ENCODE measurements at places on chromosomes 7 and 10.

DNA sequence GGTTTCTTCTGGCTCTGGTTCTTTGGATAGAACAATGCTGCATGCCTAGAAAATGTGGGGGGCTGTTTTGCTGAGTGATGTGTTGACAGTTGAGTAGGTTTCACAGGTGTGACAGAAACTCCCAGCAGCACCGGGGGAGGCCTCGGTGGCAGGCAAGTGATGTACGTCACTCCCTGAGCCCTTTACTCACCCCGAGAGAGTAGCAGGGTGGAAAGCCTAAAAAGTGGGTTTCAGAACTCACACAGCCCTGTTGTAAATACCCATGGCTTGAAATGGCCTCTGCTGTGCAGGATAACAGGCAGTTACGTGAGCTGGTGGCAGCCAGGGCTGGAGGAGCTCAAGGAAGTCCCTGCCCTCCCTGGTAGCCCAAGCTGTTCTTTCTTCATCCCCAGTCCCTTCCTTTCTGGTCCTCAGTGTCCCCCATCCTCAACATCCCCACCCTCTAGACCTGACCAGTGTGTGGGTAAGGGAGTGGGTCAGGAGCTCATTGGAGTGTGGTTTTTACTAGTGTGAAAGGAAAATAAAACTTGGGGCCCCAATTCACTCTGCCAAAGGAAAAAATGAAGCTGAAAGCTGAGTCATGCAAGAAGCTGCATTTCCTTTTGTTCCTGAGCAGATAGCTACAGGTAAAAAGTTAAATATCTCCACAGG is 258.1 kb downstream of the STK31 start:
- DNase-seq = no peak

DNA sequence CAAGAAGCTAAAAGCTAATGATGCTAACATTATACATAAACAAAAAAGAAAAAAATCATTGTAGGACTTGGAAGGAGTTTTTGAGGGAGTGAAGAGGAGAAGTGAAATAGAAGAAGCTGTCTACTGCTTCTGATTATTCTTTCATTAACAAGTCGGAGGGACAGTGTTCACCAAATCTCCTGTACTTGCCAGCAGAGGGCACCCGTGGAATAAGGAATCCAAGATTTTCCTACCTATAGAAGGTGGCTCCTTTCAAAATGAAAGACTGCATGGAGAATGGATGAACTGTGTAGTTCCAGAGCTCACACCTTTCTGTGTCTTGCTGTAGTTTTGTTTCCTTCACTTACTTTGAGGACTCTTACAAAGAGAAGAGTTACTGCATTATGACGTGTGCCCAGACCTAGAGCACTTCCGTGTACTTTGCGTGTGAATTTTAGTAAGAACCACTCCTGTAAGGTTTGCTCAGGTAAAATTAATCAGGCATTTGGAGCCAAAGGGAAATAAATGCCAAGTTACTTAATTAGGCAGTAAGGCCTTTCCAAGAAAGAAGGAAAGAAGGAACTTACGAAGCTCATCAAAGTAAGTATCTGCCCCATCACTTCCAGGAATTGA is 145.1 kb downstream of the SEMA3D start:
- peak; percentile 74 for DNase-seq

DNA sequence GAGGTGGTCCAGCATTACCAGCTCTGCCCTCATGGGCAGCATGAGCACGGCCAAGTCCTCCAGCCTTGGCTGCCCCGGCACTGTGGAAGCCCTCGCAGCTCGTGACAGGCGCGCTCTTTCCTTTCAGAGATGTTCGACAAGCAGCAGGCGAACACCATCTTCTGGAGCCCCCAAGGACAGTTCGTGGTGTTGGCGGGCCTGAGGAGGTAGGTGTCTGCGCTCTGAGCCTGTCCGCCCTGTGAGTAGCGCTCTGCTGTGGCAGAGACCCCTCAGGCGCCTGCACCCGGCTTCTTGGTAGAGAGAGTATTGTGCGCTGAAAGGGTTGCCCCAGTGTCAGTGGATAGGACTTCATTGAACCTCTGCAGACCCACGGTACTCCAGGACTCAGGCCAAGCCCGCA is 19.8 kb downstream of the EIF3B start:
- DNase-seq = no peak

DNA sequence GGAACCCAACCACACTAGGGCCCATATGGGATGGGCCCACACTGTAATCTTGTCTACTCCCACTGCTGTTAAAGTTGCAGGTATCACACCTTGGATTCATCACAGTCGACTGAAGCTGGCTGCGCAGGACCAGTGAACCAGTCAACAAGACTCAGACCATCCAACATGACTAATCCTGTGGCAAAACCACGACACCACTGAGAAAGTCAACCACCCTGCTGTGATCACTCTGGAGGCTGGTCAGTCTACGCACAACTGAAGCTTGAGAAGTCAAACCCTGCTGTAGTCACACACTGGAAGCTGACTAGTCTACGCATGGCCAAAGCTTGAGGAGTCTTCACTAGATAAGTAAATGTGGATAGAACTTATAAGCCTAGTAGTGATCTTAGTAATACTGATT is 9.6 kb upstream of the CYREN start:
- no peak for DNase-seq

DNA sequence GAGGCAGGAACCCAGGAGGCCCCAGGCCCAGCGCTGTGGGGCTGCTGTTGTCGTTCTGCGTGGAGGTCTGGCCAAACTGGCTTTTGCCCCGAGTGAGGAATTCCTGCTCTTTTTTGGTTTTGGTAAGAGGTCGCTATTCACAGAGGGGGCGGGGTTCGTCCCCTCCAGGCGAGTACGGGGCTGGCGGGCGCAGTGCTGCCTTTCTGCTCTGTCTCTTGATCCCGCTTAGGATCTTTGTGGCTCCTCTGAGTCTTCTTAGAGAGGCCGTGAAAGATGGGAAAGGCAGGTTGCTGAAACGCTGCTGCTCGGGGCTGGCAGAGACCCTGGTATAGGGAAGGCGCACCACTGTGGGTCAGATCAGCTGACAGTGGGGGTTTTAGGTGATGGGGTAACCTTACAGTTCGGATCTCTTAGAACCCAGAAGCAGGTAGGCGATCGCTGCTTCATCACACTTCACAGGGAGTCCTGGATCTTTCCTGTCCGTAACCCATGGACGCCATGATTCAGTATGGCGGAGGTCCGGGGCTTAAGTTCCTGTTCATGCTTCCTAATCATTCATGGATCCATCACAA is 136.7 kb downstream of the KIF20B start:
- peak; percentile 3 for DNase-seq

DNA sequence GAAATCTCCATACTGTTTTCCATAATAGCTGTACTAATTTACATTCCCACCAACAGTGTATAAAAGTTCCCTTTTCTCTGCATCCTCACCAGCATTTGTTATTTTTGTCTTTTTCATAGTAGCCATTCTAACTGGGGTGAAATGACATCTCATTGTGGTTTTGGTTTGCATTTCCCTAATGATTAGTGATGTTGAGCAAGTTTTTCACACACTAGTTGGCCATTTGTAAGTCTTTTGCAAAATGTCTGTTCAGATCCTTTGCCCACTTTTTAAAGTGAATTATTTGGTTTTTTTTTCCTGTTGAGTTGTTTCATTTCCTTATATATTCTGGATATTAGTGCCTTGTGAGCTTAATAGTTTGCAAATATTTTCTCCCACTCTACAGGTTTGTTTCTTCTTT is 101.0 kb upstream of the NFE2L3 start:
- DNase-seq = no peak

GRCh38 chr7:129661645-129662182 is 50.2 kb downstream of the NRF1 start:
- no peak for DNase-seq

GRCh38 chr10:116802474-116802873 is 46.8 kb upstream of the ENO4 start:
- DNase-seq = no peak

GRCh38 chr10:12061124-12061523 is 7.6 kb upstream of the DHTKD1 start:
- no peak for DNase-seq

DNA sequence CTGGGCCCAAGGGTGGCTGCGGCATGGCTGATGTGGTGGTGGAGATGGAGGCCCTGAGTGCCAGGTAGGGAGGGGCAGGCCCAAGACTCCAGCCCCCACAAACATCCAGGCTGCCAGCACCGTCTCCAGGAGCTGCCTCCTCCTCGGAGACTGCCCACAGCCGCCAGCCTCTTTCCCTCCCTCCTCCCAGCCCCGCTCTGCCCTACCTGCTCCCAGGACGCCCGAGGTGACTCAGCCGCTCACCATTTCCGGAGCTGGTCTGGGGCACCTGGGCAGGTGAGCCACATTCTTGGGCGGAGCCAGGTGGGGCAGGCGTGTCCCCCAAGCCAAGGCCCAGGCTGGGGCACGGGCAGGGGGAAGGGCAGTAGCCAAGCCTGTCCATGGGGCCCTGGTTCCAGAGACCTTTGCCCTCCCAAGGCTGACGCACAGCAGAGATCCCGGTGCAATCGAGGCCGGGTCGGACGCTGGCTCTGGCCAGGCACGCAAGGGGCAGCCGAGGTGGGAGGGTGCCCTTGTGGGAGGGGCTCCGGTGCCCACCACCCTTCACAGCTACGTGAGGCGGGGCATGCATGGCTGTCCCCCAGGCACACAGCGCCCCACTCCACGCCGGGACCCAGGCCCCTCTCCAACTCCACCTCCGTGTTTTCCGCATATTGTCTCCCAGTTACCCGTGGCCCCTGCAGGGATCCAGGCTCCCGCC is 8.8 kb downstream of the ADAP1 start:
- no peak for DNase-seq

DNA sequence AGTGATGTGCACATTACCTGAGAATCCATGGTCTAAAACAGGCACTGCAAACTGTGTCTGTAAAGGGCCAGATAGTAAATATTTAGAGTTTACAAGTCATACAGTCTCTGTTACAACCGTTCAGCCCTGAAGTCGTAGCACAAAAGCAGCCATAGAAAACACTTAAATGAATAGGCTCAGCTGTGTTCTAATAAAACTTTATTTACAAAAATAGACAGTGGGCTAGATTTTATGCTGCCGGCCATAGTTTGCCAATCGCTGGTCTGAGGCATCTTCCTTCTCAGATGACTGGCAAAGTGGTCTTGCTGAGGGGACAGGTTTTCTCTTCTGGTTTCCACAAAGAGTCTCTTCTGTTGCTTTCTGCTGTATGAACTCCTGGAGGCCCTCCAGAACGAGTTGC is 121.7 kb downstream of the EMX2 start:
- no peak for DNase-seq

DNA sequence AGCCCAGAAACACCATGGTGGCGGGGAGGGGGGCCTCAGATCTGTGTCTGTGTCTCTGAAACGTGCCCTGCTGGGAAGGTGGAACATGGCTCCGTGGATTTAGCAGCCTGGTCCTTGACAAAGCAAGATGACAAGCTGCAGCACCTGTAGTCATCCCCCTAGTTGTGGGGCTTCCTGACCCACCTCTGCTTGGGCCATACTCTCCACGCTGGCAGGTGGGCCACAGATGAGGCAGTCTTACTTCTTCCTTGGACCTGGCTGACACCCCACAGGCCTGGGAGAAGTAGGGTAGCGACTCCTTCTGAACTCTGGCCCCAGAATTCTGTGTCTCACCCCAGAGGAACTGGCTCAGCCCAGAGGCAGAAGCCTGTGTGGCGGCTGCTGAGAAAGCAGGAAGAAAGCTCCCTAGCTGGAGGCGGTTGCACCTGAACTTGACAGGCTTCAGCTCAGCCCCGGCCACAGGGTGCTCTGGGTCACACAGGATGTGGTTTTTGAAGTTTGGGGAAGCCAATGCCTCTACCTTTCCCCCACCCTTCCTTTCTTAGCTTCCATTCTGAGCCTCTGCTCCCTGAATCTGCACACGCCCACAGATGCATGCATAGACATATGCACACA is 113.9 kb downstream of the ABLIM1 start:
- DNase-seq = no peak

DNA sequence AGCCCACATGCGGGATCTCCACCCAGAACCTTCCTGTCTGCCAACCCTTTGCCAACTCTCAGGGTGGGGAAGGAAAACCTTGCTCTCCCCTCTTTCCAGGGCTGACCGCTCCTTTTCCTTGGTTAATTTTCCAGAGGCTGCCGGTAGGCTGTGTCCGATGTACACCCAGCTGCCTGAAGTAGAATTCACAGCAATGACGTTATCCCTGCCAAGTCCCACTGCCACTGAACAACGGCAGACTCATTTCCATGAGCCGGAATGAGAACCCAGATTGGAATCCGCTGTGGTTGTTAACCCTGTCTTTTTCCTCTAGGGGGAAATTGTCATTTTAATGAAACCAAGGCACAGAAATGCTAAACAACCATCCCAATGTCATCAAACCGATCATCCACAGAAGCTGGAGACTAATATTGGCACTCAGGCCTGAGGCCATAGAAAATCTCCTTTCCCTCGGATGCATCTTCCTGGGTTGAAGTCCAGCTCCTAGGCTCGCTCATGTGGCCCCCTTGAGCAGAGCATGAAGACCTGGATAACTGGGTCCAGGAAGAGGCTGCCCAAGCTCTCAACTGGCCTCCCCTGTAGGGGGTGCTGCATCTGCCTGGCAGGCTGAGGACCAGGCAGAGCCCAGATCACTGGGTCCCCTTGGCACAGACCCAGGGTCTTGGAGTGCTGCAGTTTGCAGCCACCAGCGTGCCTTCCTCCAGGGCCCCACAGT is 30.4 kb downstream of the KLRG2 start:
- DNase-seq = peak; percentile 91

DNA sequence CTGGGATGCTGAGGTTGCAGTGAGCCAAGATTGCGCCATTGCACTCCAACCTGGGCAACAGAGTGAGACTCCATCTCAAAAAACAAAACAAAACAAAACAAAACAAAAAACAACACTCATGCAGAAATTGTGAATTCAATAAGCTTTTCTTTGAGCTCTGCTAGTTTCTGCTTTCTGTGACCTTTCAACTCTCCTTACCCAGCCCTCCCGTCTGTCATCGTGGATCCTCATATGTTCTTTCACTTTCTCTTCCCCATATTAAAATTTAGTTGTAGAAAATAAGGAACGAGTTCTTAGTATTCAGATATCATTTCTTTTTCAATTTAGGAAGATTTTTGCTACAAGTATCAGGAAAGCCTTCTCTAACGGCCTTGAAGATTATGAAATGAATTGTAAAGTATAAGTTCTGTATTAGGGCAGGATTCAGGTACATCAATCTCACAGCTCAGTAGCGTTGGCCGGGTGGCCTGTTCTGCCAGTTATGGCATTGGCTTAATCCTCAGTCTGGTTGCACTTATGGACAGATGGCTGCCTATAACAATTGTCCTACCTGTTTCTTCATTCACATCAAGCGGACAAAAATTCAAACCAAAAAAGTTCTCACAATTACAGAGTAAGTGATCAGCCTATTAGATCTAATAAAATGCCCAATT is 1167.0 kb downstream of the SORCS3 start:
- DNase-seq = no peak

DNA sequence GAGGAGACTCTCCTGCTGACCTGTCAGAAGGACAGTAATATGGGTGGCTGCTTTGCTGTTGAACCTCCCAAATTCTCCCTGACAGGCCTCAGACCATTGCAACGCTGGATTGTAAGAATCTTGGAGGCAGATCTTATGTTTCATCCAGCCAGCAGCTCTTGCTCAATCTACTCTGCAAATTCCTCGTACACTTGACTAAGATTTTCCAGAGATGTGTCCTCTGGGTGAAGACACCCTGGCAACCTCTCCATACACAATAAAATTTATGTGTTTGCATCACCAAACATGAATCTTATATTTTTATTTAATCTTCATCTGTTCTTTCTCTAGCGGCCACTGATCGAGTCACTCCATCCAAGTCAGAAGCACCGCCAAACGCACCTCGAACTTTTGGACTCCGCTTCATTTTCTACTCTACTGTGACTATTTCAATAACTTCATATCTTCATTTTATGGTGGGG is 623.1 kb downstream of the ACTR3B start:
- DNase-seq = peak; percentile 0
